ENCODE measurements at places on chromosomes 1 and 21.

GRCh38 chr1:159664247-159664646 is 50.1 kb downstream of the CRP start:
- no peak for DNase-seq

DNA sequence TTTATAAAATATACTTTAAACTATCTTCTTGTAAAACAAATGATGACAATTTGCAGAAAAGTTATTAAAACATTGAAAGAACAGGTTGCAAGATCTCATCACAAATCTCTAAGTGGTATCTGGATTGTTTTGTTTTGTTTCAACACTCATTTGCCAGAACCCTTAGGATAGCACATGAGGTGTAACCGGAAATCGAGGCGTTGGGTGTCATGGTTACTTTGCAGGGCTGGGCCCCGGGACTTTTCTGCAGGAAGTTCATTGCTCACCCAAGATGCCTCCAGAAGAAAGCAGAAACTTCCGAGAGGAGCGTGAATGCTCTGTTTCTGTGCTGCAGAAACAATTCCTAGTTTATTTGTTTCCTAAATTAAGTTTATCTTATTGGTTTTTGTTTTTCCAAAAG is 2.5 kb downstream of the DISC1 start:
- no peak for DNase-seq

GRCh38 chr1:100036718-100037655 is 67.2 kb downstream of the SLC35A3 start:
- DNase-seq, result no peak

DNA sequence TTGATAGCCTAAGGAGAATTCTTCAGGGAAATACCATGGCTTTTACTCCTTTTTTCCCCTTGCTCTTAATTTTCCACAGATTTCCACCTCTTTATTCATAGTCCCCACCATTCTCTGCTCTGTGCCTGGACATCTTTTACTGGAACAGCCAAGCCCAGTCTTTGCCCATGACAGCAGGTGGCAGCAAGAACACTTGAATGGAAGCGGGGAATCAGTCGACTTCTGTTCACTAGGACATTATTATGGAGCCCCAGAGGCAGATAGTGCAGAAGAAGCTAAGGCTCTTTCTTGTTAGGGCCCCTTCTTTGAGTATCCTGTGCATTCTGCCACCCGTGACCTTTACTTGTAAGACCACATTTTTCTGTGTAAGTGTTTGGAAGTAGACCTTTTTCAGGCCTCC is 6.3 kb downstream of the OR14I1 start:
- no peak for DNase-seq

DNA sequence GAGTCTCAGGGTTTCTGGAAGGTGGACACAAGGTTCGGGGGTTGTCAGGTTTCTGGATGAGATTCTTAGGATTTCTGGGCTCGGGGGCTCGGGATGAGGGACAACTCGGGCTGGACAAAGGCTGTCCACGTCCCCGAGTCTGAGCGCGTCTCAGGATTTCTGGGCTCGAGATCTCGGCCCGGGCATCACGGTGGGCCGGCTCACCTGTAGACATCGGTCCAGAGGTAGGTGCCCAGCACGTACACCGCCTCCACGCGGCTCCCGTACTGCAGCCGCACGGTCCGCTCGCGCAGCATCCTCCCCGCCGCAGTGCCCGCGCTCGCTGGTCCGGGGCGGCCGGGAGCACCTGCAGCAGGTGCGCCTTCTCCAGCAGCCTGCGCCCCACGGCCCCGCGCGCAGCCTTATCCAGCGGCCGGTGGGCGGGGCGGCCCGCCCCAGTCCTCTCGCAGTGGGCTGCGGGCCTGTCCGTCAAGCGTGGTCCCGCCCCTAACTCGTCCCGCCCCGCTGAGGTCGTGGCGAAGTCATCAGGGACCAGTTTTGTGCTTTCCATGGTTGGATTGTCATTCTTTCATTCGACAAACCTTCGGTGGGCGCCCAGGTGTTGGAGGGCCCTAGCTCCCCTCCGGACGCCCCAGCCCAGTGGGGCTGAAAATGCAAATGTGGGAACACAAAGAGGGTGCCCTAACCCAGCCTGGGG is at the start of gene PADI2:
Gene PADI2 (minus strand): TSS at position 376 of the 697 bp plus-strand sequence. CDS start 80 bp downstream, at position 296.
- peak; percentile 47 for DNase-seq

- DNase-seq, result no peak
Measured at GRCh38 chr1:19743180-19743579, 56.5 kb downstream of the TMCO4 start.

DNA sequence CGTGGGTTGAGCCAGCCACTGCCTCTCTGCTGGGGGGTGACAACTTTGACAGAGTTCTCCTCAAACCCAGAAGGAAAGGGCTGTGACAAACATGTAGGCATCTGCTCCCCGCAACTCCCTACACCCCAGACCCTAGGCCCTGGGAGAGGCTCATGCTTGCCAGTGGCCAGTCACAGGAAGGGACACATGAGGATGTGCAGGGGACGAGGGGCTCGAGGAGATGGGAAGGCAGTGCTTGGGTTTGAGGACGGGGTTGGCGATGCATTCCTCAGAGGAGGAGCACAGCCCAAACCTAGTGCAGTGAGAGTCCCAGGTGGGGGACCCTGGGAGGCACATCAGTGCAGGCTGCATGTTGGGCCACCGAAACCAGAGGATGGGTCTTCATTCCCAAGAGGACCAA is 62.1 kb downstream of the STUM start:
- DNase-seq, result no peak

GRCh38 chr1:16122350-16122881 is 33.5 kb downstream of the EPHA2 start:
- no peak for DNase-seq

DNA sequence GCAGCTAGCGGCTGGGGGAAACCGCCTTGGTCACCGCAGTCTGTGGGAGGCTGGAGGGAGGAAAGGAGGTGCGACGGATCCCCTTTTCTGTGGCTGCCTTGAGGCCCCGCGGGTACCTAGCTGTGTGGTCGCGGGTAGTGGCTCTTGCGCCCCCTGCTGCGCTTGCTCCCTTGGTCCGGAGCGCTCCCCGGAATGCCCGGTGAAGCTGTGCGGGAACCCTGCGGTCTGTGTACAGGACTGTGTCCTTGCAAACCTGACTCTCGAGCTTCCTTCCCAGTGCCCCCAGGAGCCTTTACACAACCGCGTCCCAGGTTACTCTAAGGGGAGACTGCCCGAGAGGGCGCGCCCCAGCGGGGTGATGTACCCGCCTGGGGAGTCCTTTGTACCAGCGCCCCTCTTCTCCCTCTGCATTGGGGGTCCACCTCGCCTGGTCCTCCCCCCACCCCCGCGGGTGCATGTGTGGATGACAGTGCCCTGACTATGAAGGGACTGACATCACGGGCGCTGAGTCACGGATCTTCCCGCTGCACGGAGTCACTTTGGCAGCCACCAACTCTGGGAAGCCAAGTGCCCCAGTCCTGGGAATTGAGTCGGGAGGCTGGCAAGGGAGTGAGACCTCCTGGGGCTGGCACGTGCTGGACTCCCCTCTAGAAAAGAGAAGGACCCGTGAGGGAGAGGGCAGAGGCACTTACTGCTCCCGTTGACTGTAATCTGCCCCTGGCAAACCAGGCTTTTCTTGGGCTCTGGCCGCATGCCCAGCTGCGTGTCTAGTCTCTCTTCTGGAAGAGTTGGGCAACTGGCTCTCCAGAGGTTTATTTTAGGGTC is 816 bp downstream of the IL6R start:
- peak; percentile 35 for DNase-seq

DNA sequence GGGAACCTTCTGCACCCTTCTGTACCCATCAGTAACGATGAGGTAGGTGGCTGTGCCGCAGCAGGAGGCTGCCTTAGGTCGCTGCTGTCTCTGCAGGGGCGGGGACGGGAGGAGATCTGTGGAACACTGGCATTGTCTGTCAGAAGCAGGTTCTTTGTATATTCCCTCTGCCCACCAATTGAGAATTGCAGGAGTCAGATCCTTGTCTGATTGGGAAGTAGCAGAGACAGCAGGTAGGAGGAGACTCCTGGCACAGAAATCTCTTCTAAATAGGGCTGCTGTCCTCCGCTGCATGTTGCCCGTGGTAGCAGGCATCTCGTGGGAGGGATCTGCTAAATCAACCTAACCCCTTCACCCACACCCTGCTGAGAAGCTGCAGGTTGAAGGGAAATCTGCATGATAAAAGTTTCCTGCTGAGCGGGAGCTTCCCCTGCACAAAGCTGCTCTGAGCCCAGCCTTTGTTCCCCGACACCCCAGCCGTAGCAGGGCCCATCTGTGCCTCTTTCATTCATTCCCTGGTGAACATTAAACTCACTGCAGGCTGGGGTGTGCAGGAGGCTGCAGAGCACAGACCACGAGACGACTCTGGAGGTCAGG is 15.9 kb downstream of the SARS1 start:
- no peak for DNase-seq

GRCh38 chr1:75616436-75617433 is 5.8 kb upstream of the SLC44A5 start:
- DNase-seq, result no peak

GRCh38 chr1:204286831-204287421 is 72.8 kb downstream of the PLEKHA6 start:
- DNase-seq, result no peak

DNA sequence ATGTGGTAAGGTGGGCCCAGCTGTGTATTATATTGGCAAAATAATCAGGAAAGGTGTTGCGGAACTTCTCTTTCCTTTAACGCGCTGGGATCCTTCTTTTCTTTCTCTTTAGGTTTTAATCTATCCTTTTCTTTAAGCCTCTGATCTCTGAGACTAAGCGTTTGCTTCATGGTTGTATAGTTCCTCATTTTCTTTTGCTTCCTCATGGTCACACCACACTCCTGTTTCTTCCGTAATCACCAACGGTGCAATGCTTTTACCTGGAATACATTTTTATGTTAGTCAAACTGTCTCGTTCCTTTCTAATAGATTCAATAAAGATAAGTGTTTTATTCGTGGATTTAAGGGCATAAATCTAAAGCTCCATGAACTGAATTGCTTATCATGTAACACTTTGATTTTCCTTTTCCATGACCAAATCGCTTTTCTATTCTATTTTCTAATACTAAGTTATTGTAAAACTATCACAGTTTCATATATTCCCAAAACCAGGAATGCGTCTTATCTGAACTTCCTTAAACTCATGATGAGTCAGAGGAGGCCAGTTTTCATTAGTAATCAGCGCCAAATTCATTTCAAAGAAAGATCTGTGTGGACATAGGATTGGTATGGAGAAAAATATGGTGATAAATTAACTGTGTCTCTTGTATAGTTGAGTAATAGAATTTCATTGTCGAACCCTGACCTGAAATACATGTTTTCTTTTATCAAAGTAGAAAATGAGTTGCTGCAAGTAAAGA is 12.2 kb downstream of the SDCCAG8 start:
- DNase-seq, result no peak

GRCh38 chr1:163263818-163264655 is 57.7 kb upstream of the NUF2 start:
- no peak for DNase-seq

DNA sequence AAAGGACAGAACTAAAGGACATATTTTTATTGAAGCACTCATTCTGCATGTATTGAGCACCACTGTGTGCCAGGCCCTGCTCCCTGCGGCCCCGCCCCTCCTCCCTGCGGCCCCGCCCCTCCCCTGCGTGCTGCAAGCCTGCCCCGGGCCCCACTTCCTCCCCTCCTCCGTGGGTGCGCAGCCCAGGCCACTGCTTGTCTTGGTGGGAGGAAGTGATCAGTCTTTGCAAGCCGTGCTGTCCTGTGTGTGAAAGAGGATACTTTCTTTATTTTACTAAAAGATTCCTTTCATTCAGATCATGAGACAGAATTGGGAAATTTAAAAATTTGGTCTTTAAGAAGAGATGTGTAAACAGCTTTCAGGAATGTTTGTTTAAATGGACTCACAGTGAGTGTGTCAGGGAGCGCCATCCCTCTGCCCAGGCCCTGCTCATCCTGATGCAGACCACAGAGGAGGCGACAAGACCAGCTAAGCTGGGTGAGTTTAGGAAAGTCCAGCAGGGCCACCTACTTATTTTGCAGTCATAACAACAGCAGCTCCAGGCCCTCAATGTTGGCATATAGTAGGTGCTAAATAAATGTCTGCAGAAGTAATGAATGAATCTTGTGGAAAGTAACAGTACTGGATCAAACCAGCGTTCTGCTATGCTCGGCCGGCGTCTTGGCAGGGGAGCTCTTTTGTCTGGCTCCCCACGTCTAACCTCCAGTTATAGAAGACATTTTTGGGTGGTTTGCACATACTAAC is 88.3 kb upstream of the SELENON start:
- peak; percentile 34 for DNase-seq

DNA sequence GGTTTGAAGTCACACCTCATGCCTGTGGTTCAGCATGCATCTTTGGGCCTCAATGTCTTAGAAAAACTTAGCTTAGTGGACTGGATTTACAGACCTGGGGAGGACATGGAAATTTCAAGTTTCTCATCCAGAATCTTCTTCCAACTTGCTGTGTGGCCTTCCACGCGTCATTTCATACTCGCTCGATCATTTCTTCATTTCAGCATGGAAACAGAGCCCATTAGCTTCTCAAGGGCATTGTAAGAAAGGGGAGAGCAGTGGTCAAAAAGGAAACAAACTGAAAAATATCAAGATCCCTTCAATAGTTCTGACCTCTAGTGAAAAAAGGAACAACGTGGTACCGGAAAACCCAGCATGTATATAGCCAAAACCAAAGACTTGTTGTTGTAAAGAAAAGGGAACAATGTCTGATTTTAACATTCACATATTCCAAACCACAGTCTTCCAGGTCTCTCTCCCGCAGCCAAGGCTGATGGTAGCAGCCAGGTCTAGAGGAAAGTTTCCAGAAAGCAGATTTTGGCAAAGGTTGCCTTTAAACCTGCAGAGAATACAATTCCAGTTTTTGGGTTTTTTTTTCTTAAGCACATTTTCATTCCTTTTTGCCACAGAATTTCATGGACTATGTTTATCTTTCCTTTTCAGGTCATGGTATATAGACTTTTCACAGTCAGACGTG is 97.0 kb upstream of the CDC42BPA start:
- no peak for DNase-seq

GRCh38 chr1:223019256-223019655 is 123.8 kb downstream of the TLR5 start:
- DNase-seq, result no peak

- no peak for DNase-seq
Measured at GRCh38 chr1:79760531-79760930, 754.0 kb upstream of the ADGRL4 start.

DNA sequence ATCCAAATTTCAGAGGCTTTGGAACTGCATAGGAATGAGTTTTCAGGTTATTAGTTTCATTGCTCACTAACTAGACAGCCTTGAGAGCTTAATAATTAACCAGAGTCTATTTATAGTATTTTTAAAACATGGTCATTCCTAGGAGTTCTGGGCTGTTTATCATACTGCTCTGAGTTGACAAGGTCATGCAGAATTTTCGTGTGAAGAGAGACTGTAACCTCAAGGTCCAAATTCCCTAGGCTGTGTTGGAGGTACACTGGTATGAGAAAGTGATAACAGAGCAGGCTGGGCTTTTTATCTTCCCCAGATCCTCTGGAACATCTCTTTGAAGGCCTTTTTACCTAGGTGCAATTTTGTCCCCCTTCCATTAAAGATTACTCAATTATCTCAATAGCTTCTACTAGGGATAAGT is 736.3 kb downstream of the LTN1 start:
- DNase-seq, result no peak

DNA sequence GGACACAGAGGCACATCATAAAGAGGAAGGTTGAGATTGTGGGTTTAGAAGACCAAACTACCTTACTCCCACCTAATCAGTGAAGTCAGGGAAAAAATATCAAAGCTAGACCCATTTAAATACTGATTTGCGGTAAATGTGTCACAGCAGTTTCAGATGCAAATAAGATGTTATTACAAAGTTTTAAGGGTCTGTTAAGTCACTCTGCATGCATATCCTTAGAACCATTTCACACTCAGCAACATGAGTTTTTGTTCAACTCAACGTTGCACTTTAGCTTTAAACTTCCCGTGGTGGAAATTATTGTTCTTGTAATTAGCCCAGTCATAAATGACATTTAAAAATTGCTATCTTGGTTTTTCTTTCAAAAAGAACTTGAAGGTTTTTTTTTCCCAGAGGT is 34.8 kb downstream of the RPAP2 start:
- no peak for DNase-seq

- no peak for DNase-seq
Measured at GRCh38 chr1:85462931-85463649, 1.9 kb downstream of the DDAH1 start.

All from stimulated activated CD8-positive, alpha-beta memory T cell treated with anti-CD3 and anti-CD28 coated beads, Interleukin-4, amount 100 ng/mL, for 24 hours (primary cell).